NCI-H1048 (cell line): ENCODE measurements at places on chromosomes 4 and X.

GRCh38 chr4:118367361-118367760 lies 14.6 kb upstream of the PRSS12 start:
- DNase-seq: no peak

GRCh38 chrX:40078489-40079227 lies 19.1 kb downstream of the BCOR start:
- DNase-seq: no peak

- DNase-seq: no peak
Observed at GRCh38 chr4:94814237-94814636, 56.5 kb downstream of the BMPR1B start.

DNA sequence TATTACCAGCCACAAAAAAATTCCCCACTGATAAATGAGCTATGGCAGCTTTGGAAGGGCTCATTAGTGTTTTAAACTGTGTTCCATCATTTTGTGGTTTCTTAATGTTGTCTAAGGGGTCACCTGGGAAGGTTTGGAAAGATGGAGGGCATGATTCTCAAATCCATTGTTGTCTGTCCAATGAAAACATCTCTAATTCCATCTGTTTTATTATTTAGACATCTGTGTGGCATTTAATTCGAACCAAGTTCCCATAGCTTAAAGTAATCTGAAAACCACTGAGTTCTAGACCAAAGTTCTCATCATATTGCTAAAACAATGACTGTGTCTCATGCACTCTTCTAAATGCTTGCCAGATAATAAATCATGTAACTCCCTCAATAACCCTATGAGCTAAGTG lies 103.8 kb upstream of the PPP3CA start:
- no peak for DNase-seq

DNA sequence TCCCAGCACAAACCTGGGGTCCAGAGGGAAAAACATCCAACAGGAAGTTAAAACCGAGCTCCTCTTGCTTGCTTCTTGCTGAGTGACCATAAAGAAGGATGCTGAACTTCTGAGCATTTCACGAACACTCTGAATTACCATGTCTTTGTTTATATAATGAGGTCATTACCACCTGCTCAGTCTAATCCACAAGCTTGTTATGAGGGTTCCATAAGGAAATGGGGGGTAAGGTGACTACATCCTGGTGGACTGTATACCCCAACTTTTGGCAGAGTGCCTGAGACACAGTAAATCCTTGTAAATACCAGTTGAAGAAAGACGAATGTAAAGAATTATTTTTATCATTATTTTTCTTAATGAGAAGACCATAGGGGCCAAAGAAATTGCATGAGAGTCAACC lies 16.8 kb downstream of the CCDC149 start:
- DNase-seq: no peak

- no peak for DNase-seq
Observed at GRCh38 chr4:14871676-14872430, 130.4 kb upstream of the CPEB2 start.

GRCh38 chr4:6944301-6945051 lies 34.9 kb downstream of the TBC1D14 start:
- no peak for DNase-seq

DNA sequence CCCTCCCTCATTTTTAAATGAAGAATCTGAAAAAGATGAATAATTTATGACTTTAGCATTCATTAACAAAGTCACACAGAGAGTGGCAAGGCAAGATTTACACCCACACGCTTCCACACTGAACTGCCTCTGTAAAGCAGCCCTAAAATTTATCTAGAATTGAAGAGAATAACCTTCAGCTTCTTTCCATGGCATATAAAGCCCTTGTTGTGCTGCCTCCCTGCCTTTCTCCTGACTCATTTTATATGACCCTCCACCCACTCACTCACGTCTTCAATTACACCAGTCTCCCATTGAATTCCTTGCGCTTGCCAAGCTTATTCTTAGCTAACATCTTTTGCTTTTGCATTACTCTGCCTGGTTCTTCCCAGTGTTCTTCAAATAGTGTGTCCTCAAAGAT lies 2649.3 kb downstream of the PCDH7 start:
- no peak for DNase-seq
